HEK293T (cell line): ENCODE measurements at places on chromosomes 13 and 19.

DNA sequence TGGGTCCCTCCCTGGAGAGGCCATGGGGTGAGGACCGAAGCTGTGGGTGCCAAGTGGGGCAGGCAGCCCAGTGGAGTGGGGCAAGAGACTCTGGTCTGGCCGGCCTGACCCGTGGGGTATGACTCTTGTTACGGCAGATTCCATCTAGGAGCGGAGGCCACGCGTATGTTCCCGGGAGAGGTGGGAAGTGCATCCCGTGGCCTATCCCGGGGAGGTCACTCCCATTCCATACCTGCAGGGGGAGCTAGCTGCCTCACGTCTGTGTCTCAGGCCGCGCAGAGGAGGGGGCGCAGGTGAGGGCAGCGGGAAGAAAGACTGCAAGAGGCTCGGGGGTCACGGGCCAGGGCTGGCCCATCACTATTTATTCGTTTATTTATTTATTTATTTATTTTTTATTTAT, 4.9 kb downstream of the CSNK1G2 start:
- DNase-seq = peak; percentile 81

DNA sequence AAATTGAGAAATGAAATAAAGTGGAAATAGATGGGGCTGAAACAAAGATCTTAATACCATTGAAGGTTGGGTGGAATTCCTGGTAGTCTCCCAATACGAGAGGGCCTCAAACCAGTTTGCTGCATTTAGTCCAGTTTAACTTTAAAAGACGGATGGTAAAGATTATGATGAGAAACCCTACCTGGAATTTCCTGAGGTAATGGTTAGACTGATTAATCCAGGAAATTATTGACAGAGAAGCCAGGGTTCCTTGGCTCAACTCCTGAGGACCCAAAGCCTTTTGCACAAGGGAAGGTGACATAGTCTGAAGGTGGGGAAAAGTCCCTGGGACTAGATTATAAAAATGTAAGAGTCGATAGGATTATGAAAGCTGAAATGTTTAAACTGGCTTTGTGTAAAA, 133.2 kb upstream of the SLITRK5 start:
- no peak for DNase-seq

DNA sequence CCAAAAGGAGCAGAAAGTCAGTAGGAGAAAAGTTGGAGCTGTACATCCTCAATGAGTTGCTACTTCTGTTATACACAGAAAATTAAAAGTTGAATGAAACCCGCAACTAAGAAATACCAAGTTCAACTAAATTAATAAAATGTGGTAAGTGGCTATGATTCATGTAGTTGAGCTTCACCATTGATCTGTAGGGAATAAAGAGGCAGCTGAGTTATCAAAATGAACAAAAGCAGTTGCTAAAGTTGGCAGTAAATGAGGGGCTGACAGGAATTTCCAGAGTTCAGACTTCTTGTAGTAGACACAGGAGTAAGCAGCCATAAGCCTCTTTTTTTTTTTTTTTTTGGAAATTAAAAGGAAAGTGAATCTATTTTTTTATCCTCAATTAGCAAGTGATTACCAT, 234.6 kb downstream of the POSTN start:
- DNase-seq = no peak

DNA sequence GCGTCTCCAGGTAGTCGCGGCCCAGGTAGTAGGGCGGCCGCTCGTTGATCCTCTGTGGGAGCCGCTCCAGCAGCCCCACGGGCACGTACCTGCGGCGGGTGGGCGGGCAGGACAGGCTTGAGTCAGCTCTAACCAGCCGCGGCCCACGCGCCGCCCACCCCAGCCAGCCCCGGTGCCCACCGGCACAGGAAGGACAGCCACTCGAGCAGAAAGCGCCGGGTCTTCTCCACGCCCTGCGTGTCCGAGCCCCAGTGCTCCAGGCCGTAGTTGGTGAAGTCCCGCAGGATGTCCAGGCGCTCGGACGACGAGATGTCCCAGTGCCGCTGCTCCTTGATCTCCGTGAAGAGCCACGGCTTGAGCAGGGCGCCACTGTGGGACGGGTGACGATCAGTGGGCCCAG, 877 bp upstream of the PRR22 start:
- DNase-seq = no peak

DNA sequence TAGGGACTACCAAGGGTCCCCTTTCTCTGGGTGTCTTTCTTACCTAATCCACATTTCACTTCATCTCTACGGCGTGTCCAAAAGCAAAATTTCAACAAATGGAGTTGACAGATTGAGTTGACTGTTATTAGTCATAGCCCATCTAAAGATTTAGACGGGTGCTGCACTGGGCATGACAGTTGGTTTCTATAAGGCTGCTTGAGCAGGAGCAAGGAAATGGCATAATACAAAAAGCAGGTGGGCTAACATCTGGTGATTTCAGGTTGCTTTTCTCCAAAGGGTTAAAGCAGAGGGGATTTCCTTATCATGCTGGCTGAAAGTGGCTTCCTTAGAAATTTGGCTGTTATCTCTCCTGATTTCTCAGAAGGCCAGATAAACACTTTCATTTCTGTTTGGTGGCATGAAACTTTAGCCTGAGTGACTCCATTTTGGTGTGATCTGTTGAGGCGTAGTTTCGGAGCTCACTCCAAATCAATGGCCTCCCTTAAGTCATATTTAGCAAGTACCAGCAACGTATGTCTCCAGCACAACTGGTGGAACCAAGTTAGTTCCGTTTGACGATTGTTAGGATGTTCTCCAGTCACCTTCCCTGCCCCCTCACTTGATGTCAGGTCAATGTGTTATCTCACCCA, 440.4 kb downstream of the FGF9 start:
- no peak for DNase-seq

GRCh38 chr19:34365463-34366401, 736 bp downstream of the GPI start:
- DNase-seq = peak; percentile 29

- no peak for DNase-seq
These were observed 65.2 kb upstream of the LRCH1 start for GRCh38 chr13:46487748-46488147.

DNA sequence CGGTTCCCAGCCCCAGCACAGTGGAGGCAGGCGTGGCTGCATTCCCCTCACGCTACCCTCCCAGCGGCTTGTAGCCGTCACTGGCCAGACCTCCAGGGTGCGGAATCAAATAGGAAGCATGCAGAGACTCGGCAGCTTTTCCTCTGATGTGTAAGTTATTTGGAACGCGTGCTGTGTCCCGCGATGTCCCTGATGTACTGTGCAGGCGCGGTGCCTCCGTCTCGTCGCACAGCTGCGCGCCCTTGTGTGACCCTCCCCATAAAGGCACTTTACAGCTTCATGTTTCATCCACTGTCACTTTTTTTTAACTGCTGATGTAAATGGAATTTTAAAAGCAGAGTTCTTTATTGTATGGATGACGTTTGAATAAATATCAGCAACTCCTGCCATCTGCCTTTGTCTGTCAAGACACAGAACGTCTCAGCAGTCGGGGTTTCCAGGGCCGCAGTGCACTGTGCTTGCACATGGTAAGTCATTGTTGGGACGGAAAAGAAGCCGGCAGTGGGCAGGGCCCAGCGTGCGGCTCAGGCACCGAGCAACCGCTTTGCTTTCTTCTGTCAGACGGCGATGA, 7.3 kb upstream of the F7 start:
- no peak for DNase-seq

DNA sequence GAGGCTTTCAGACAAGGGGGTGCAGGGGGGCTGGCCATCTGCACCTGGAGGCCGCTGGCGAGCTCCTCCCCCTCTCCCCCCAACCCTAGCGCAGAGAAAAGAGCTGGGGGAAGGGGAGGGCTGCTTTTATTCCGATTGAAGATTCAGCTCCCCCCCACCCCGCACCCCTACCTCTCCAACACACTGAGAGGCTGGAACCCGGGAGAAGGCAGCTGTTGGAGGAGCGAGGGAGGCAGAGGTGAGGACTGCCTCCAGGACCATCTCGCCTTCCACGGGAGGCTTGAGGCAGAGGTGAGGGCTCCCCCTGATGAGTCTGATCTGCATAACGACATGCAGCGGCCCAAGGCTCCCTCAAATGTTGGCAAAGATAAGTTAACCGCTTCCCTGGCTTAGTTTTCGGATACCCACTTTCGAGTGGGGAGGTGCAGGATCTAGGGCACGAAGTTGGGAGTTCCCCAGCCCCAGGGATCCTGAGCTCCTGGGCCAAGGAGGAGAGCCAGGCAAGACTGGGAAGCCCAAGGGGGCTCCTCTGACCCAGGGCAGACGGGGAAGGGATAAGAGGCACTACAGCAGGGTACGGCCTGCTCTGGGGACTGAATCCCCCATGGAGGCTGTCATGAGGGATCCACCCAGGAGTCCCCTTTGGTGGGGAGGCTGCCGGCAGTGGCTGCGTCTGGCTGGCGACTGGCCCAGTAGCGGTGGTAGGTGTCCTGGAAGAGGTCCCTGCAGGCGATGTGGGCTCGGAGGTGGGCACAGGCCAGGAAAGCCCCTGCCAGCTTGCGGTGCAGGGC, 1.2 kb upstream of the NUMBL start:
- no peak for DNase-seq

GRCh38 chr13:23867027-23867491, 22.1 kb downstream of the MIPEP start:
- no peak for DNase-seq

GRCh38 chr13:34276764-34277163, 458.8 kb downstream of the RFC3 start:
- DNase-seq = no peak

GRCh38 chr19:2034729-2035589, 16.1 kb downstream of the MKNK2 start:
- peak; percentile 86 for DNase-seq

DNA sequence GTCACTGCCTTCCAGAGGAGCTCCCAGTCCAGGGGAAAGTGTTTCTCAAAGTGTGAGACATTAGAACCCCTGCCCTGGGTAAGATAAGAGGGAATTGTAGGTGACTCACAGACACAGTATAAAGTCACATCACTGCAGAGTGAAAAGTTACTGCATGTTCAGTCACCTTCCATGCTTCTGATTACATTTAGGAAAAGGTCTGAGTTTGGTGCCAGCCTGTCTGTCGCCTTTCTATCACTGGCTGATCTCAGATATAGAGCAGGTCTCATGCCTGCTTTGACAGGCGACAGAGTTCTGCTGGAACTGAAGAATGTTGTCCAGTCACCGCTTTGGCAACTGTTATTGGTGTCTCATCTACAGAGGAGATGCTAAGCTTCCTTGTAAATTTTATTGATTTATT, 1078.6 kb downstream of the UQCRFS1 start:
- no peak for DNase-seq

- no peak for DNase-seq
These were observed 140.8 kb downstream of the GGACT start for GRCh38 chr13:100447831-100448230.
